NCI-H2171 treated with DMSO at 0.1 percent for 48 hours (cell line): ENCODE measurements at places on chromosomes 7 and 10.

GRCh38 chr7:133528796-133529195 is 275.9 kb downstream of the EXOC4 start:
- peak; percentile 64 for DNase-seq

GRCh38 chr7:35286422-35286821 is 32.5 kb upstream of the TBX20 start:
- DNase-seq = no peak

- no peak for DNase-seq
Measured at GRCh38 chr7:3844540-3845151, 543.6 kb downstream of the SDK1 start.

DNA sequence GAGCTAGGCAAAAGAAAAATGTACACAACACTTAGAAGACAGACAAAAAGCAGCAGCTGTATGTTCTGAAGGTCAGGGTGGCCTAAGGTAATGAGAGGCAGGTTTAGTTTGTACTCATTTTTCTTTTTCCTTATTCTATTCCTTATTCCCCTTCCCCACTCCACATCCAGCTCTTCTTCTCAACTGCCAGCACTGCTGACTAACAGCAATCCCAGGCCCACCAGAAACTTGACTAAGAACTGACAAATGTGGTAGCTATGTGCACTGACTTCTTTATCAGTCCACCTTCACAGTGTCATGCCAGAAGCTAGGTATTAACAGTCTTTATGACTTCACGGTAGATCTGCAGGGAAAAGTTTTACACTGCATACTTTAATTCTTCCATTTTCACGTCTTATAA is 6.1 kb downstream of the COPG2 start:
- DNase-seq = no peak

GRCh38 chr7:101169110-101169837 is 3.9 kb upstream of the VGF start:
- no peak for DNase-seq
